ENCODE measurements at places on chromosomes 2 and 18.

DNA sequence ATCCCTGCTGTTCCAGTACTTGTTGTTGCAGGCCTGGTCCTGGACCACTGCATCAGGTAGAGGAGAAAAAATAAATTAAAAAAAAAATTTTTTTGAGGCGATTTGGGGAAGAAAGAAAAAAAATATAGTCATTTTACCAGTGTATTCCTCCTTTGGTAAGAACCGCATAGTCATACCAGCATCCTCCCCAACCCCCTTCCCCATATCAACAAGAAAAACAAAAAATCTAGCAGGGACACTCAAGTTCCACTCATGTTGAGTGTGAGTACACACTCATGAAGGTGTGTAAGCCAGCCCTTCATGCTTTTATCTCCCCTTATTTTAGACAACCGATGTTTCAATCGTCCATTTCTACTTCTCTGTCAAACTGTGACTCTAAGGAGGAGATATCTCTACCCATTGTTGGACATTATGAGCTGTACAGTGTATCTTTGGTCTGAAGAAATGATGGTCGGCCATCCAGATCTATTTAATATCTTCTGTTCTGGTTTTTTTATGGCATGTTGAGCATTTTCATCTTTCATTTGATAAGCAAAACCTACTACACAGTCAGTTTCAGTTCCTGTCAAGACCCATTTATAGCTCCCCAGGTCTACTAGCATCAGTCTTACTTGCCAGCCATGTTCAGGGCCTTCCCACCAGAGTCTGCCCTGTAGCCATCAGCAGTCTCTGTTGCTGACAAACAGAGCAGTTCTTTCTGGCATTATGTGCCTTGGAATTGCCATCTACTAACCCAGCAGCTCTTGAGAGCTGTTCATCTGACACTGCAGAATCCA lies 20.0 kb downstream of the ELP2 start:
- DNase-seq = no peak

- no peak for DNase-seq
Observed at GRCh38 chr18:64695851-64696553, 547.1 kb upstream of the LINC00305 start.

DNA sequence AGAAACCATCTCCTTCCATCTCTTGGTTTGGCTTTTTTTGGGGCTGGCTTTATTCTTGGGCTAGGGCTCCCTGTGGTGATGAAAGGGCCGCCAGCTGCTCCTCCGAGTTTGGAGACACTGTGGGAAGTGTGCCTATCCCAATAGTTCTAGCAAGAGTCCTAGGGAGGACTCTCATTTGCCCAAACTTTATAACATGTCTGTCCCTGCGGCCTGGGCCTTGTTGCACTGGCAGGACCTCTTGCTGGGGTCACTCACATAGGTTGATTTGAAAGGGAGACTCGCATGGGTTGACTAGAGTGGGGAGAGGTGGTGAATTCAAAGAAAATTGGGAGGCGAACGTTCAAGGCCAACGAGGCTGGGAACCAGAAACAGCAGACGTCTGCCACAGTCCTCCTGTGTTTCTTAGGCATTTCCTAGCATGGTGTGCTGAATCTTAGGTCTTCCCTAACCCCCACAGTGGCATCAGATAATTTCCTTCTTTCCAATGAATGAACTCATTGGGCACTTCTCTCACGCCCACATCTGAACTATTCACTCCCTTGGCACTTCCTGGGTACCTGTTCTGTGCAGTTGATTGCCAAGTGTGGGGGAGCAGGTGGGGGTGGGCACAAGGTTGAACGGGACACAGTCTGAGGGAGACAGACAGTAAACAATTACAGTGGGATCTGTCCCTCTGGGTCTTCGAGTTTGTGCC lies 26.8 kb downstream of the NIFK start:
- no peak for DNase-seq

DNA sequence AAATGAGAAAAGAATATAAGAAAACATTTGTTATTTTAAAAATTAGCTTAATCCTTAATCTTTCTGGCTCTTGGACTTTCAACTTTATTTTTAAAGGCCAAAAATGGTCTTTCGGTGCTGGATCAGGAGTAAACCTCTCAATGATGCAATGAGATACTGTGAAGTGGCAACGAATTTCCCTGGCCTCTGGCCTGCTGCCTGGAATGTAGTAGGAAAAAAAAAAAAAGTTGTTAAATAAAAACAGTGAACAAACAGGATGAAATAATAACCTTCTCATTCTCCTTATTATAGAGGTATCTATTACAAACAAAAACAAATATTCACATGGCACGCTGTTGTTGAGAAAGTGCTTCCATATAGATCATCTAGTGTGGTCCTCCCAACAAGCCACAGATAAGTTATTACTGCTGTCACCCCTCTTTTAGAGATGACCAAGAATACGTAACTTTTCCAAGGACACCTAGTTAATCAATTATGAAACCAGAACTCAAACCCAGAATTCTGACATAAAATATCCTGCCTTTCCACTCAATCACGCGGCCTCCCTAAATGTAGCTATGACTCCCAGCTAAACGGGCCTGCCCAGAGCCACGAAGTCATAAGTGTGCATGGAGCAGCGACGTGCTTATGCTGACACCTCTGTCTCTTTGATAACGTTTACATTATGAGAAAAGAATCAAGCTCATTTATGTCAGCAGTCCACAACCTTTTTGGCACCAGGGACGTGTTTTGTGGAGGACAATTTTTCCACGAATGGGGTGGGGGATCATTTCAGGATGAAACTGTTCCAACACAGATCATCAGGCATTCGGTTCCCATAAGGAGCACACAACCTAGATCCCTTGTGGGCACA lies 170.9 kb downstream of the BCL2 start:
- DNase-seq = no peak

GRCh38 chr2:207531032-207531952 lies 1.5 kb downstream of the CREB1 start:
- no peak for DNase-seq

DNA sequence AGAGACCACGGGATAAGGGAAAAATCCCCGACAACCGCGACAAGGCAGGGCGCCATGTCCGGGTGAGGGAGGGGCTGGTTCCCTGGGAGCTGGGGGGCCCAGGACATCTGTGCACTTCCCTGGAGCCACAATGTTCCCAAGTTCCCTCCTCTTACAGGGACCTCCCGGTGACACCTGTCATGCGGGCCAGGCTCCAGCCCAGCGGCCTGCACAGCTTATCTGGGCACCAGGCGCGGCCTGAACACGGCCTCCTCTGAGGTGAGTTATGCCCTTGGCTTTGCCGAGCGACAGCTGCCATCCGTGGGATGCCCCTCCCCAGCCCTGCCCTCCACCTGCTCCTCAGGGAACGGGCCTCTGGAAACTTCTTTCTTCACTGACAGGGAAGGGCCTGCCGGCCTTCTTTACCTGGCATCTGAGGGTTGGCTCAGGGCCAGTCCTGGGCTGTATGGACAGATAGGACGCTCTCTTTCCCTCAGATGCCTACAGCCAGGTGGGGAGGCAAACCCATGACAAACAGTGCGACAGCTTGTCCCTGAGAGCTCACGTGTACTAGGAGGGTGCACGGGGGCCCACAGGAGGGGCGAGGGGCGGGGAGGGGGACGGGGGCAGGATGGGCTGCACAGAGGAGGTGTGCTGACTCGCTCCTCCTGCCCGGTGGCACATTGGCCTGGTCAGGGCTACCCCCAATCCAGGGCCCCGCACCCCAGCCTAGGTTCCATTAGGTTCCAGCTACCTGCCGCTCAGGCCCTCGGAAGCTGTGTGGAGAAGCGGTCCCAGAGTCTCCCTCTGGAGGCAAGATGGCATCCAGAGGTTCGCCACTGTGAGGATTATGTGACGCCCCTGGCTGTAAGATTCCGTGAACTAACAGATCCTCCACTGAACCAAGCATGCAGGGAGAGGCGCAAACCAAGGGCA lies 34.9 kb upstream of the HPCAL1 start:
- no peak for DNase-seq

DNA sequence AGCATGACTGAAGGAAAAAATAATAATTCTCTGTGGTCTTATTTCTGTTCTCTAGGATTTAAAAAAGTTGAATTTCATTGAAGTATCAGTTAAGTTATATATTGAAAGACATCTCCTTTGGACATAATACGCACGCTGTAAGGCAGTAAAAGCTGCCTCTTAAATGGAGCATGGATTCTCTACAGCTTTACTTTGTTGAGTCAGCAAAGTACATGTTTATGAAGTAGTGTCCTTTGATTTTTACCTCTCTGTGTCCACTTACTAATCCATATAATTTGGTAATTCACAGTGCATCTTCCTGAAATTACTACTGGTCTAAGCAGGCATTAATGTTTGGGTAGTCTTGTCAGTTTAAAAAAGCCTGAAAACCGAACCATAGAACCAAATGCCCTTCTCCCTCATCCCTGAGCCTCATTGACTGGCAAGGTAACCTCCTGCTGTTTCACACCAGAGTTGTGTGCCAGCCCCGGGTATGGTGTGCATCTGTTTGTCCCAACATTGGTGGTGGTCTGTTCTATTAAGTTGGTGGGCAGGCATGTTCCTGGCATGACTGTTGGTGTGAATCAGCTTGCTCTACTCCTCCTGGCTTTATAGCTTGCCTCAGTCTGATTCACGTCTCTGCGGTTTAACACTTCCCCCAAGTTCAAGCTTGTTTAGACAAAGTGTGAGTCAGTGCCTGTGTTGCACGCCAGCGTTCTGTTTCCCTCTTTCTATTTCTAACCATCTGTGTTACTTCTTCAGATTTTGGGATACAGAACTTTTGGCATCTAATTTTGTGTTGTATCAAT lies 71.0 kb upstream of the ITM2C start:
- no peak for DNase-seq

DNA sequence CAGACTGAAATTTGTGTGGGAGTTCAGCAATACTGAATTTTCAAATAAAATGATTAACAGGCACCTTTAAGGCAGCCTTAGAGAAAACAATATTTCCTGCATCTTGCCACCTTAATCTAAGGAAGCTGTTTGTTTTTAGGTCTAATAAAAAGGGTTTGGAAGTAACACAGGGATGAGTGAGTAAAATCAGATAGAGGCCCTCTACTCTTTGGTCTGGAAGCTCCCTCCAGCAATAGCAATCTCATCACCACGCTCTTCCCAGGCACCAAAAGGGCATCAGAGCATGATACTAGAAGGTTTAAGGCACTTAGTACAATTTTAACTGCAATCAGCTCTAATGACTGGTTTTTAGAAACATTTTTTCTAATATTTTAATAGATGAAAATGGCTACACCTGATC lies 155.6 kb downstream of the VWC2L start:
- DNase-seq = no peak

DNA sequence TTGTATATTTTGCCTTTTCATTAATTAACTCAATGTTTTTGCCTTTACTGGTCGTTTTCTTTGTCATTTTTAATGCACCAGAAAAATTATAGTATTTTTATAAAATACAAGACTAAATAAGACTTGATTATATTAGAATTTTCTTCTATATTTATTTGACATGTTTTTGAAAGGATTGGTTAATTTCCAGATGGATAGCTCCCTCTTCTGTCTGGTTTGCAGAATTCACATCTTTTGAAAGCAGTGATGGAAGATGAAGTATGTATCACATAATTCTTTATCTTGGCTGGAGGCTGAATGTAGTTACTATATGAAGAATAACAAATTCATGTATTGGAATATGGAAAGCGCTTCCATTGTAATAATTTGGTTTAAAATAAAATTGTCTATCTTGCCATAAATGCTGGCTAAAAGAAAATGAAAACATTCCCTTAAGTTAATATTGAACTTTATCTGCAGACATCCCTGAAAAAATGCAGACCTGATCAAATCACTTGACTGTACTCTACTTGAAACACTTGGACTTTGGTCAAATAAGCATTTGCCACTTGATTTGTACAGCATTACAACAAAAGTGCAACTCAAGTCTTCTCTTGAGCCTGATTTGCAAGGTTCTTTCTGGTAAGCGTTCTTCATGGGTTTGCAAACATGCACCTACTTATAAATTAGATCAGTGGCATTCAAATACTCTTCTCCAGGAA lies 86.3 kb upstream of the EFEMP1 start:
- DNase-seq = no peak

GRCh38 chr2:136069773-136070172 lies 48.2 kb downstream of the CXCR4 start:
- no peak for DNase-seq

- no peak for DNase-seq
Observed at GRCh38 chr2:238379096-238379810, 47.5 kb upstream of the ASB1 start.

DNA sequence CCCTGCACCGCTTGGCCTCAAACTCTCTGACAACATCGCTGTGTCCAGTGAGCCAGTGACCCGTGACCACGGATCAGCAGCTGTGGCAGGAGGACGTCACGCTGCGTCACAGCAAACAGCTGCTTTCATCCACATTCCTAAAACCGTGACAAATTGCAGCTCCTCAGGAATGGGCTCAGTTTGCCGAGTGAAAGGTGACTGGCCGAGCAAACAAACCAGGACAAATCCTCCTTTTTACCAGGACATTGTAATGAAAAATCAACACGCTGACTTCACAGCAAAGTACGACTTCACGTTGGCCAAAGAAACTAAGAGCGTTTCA lies 57.6 kb downstream of the PXDN start:
- no peak for DNase-seq

DNA sequence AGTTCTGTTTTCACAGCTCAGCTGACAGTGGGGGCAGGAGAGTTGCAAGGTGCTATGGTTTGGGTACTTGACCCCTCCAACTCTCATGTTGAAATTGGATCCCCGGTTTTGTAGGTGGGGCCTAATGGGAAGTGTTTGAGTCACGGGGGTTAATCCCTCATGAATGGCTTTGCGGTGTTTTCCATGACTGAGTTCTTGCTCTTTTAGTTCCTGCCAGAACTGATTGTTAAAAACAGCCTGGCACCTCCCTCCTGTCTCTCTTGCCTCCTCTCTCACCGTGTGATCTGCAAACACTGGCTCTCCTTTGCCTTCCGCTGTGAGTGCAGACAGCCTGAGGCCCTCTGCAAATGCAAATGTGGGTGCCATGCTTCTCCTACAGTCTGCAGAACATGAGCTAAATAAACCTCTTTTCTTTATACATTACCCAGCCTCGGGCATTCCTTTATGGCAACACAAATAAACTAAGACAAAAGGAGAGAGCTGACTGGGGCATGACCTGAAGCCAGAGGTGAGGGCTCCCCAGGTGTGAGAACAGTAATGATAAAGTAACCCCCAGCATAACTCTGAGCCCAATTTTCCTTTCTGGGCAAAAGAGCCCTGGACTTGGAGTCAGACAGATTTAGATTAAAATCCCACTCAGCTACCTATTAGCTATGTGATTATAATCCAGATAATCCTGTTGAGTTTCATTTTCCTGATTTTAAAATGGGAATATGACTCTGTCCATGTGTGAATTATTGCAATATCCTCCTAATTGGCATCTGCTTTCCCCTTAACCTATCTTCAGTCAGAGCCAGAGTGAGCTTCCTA lies 64.9 kb upstream of the CAPN13 start:
- no peak for DNase-seq

- DNase-seq = no peak
Observed at GRCh38 chr2:27875089-27875881, 14.9 kb downstream of the RBKS start.

- no peak for DNase-seq
Observed at GRCh38 chr2:237309011-237309410, 105.0 kb downstream of the COL6A3 start.

- DNase-seq = no peak
Observed at GRCh38 chr2:22998359-22998758, 386.6 kb upstream of the KLHL29 start.

Measured in GM12892 (cell line).